Lung microvascular endothelial cell (primary cell): ENCODE measurements at places on chromosomes 12 and 14. TPM values are rescaled to one million over a fixed set of nuclear protein-coding genes. Genes with fewer than 3 reads are reported as not detected.

DNA sequence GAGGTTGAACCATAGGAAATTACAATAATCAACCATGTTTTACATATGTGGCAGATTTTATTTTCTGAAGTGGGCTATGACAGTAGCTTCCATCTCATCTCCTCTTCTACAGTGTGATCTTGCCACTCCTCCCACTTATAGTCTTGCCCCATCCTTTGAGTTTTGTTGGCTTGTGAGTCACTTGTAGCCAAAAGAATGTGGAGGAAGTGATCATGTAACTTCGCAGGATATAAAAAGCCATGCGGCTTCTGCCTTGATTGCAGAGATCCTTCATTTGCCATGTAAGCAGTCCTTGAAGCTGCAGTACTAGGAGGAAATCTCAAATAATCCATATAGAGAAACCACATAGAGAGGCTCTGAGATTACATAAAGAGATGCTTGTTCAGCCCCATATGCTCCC lies 13.7 kb upstream of the ZNF84 start:
- DNase-seq: no peak

- DNase-seq: peak; percentile 32
Observed at GRCh38 chr14:61528591-61529021, 166.7 kb upstream of the HIF1A start.

- DNase-seq: peak; percentile 35
Observed at GRCh38 chr14:33682760-33683159, 268.1 kb downstream of the EGLN3 start.

DNA sequence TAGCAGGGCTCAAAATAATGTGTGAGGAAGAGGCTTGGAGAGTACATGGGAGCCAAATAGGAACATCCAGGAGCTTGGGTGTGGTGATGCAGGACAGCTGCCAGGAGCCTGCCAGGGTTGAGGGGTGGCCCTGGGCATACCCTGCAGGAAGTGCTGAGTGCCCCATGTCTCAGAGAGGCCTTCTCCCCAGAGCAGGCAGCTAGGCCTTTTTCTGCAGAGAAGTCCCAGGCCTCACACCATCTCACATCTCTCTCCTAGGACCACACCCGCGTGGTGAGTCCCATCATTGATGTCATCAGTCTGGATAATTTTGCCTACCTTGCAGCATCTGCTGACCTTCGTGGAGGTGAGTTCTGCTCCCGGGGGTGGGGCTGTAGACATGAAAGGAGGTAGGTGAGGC lies 66.9 kb downstream of the ERH start:
- DNase-seq: no peak

GRCh38 chr14:75165586-75166391 lies 10.6 kb downstream of the TMED10 start:
- no peak for DNase-seq

GRCh38 chr14:40386433-40386832 lies 954.2 kb upstream of the FBXO33 start:
- no peak for DNase-seq

- no peak for DNase-seq
Observed at GRCh38 chr12:99746538-99746937, 99.0 kb downstream of the GARIN6 start.

The PIWIL1 gene
- not detected in 2 replicates for total RNA-seq
